ENCODE measurements at places on chromosomes 5 and 9.

DNA sequence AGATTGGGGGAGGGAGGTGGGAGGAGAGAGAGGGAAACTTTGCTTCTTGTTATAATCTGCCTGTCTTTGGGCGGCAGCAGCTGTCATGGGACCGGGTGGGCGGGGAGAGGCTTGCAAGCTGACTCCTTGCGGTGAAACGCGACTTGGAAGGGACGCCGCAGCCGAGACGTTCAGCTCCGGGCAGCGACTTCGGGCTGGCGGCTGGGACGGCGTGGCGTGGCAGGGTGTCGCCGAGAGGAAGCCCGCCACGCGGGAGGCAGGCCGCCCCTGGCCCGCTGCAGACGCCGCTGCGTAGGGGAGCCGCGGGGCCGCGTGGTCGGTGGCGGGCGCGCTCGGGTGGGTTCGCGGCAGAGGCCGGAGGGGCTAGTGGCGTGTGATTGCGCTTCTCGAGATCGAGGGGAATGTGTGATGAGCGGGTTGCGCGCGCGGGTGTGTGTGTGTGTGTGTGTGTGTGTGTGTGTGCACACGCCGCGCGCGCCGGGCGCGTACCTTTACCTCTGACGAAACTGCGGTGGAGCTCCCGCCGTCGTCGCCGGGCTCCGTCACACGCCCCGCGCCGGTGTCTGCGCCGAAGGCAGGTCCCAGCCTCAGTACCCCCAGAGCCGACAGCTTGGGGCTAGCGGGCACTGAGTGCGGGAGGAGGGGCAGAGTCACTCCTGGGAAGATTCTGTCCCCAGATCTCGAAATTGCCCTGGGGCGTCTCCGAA is 1.7 kb downstream of the PPARGC1B start:
- DNase-seq, result peak; percentile 81

DNA sequence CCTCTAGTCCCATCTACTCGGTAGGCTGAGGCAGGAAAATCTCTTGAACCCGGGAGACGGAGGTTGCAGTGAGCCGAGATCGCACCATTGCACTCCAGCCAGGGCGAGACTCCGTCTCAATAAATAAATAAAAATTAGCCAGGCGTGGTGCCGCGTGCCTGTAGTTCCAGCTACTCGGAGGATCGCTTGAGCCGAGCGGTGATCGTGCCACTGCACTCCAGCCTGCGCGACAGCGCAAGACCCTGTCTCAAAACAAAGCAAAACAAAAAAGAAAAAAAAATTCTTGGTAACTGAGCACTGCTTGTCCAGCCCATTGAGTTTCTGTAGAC is 710 bp upstream of the WDR55 start:
- no peak for DNase-seq

DNA sequence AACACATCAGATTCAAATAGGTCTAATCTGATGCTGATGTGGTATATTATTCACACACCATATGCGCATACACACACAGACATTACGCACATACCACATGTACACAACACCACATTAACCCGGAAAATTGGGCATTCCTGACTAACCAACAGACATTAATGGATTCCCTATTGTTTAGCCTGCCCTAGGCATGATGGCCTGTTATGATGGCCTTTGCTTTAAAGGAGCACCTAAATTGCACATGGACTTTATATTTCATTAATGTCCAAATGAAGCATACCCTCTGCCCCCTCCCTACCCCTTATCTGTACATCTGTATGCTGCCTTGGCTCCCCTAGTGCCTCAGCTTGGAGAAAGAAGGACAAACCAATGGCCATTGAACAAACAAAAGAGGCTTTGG is 127.7 kb upstream of the PRLR start:
- no peak for DNase-seq

GRCh38 chr9:74696520-74696919 is 191.2 kb downstream of the TRPM6 start:
- DNase-seq, result no peak
